Left cardiac atrium (tissue), 4 donors: ENCODE measurements at places on chromosomes 2 and 18. TPM values are rescaled to one million over a fixed set of nuclear protein-coding genes. Genes with fewer than 3 reads are reported as not detected.

DNA sequence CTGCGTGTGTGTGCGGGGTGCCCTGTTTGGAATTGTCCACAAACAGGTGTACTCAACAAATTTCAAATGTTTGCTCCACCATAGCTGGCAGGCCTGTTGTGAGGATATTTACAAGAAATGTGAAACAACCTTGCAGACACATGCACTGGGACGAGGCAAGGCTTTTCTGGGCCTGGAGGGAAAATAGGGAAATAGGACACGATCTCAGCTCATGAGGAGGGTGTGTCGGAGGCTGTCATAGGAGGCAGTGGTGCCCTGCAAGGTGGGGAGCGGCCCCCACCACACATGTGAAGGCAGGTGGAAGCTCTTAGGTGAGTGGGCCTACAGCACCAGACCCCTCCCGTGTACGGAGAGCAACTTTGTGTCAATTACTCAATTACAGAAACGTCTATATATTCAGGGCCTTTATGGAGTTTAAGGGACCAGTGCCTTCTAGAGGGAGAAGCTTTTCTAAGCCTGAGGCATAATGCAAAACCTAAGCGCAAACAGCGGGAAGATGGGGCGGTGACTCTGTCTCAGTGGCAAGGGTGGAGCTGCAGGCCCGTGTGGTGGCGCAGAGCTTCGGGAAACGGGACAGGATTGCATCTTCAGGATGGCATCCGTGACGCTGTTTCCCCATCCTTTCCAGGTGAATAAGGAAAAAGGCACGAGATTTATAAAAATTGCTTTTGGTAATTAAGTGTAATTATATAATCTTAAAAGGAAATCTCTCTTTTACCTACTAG, 48.0 kb downstream of the RNF144A start:
- no peak for DNase-seq

GRCh38 chr18:1498216-1498615, 593.5 kb downstream of the ADCYAP1 start:
- no peak for DNase-seq

- peak; percentile 31 for DNase-seq
Observed at GRCh38 chr2:151560289-151560688, 150.6 kb downstream of the RIF1 start.

SERPINB13 gene
- total RNA-seq: not detected

MARCO gene
- total RNA-seq: 97.0 TPM

MAPK4 gene
- 64.4 TPM for total RNA-seq
